RCC 7860 (cell line): ENCODE measurements at places on chromosomes 7 and 10.

DNA sequence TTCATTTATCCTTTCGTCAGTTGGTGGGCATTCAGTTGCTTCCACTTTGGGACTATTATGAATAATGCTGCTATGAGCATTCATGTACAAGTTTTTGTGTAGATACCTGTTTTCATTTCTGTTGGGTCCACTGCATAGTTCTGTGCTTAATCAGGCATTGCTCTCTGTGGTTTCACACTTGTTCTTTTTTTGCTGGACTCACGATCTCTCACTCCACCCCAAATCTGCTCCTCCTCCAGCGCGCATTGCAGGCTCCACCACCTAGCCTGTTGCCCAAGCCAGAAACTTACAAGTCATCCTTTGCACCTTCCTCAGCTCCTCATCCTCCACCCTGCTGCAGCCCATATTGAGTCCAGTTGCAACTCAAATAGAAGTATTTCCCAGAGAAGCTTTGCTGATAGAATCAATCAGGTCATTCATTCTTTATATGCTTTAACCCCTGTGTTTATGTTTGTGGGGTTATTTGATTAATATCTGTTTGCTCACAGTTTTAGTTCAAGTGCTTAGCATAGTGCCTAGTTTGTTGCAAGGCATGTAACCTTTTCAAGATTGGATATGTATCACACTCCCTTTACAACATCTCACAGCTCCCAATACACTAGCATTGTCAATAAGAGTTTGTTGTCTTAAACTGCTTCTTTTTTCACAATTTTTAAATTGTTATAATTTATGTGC, 16.6 kb upstream of the AFAP1L2 start:
- no peak for DNase-seq

DNA sequence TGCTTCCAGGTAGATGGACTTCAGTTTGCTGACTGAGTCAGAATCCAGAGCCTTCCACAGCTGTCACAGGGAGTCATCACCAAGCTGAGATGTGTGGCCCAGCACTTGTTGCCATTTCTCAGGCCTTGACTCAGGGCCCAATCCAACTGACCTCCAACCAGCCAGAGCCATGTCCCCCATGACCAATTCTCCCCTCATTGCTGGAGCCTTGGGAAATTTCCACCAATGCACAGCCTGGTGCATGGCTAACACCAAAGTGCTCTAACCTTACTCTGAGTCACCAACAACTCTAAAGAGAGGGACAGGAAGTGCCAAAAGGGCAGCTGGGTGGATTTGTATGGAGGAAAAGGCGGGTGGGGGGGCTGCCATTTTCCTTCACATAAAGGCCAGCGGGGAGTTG, 13.4 kb upstream of the GLI3 start:
- no peak for DNase-seq

GRCh38 chr7:74082770-74083116, 861 bp upstream of the LIMK1 start:
- no peak for DNase-seq

DNA sequence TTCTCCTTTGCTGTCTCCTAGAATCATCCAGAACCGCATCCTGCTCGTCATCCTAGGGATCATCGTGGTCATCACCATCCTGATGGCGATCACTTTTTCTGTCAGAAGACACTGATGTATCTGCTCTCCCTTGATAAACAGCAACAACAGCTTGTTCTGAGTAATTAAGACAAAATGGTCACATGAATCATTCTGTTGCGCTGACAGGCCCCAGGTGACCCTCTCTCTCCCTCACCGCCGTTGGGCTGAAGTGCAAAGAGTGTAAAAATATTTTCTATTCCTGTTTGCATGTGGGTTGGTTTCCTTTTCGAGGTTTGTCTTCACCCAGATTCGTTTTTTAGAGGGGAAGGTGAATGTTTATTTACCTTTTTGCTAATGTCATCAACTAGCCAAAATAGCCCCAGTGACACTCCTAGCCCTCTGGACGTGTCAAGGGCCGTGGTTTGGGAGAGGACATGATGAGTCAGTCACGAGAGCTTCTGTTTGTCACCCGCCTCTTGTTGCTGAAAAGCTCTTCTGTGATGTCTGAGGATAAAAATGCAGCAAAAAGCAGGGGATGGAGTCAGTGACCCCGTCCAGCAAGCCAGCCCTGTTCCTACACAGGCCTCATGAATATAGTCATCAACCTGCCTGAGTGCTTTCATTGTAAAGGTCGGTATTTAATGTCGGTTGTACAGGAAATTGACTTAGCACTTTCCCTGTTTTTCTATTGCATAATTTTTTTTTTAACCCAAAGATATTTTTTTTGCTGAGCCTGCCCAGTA, 134.6 kb upstream of the TCF7L2 start:
- DNase-seq = peak; percentile 69

DNA sequence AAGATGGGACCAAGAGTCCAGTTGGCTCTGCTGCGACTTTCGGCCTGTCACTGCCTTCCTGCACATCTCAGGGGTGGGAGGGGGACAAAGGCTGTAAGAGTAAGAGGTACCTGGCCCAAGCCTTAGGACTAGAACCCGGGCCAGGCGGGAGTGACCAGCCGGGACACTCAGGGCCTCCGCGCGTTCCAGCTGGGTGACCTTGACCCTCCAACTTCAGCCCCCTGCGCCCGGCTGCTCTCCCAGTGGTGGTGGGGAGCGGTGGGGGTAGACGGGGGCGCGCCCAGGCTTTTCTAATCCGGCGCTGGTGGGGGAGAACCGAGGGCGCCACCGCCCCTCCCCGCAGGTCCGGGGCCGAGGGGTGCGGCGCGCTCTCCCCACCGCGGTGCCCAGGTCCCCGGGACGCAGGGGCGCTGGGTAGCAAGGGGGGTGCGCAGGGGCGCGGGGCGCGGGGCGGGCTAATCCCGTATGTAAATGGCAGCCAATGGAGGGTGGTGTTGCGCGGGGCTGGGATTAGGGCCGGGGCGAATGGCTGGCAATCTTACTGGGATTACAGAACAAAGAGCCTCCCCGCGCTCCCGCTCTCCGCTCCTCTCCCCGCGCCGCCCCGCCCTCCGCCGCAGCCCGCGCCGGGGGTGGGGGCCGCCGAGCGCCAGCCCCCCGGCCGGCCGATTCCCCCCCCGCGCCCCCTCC, at the start of gene GTF2IRD1:
GTF2IRD1 (plus strand) TSS at position 585 of the 690 bp plus-strand sequence. CDS start 54,175 bp downstream, outside the sequence.
- DNase-seq = peak; percentile 73

GRCh38 chr10:24132741-24133140, 76.2 kb upstream of the KIAA1217 start:
- DNase-seq = no peak
